Cortex of kidney (tissue), 1 donor: ENCODE measurements at places on chromosomes 7 and 10.

- DNase-seq, result no peak
These were observed 253.1 kb downstream of the GRID1 start for GRCh38 chr10:86113501-86113900.

- no peak for DNase-seq
These were observed 38.6 kb downstream of the CDC14C start for GRCh38 chr7:48962821-48963505.

GRCh38 chr10:131068311-131068710 lies 243.2 kb downstream of the TCERG1L start:
- no peak for DNase-seq

DNA sequence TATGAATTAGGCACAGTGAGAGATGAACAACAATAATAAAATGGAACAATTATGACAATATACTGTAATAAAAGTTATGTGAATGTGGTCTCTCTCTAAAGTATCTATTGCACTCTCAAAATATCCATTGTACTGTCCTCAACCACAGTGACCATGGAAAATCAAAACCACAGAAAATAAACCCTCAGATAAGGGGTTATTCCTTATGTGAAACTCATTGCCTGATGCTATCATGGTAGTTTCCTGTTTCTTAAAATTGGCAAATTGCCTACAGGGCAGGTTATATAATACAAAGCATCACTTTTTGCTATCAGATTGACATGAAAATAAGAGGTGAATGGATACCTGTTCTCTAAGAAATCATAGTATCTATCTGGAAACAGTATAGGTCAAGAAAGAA lies 3.8 kb downstream of the MCM10 start:
- no peak for DNase-seq

DNA sequence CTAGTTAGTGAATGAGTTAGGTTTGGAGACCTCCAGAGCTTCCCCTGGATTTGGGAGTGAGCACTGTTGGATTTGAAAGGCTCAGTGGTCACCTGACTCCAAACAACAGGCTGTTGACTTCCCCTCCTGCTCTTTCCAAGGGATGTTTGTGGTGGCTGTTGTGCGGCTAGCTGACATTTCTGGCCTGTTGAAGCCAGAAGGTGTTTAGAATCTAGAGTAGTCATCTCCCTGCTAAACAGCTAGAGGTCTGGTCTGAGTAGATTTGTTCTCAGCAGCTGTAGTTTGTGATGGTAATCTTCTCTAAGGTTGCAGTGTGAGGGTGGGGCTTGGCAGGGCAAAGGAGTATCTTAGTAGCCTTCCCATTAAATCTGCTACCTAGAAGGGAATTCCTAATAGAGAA lies 30.1 kb downstream of the BPGM start:
- no peak for DNase-seq

DNA sequence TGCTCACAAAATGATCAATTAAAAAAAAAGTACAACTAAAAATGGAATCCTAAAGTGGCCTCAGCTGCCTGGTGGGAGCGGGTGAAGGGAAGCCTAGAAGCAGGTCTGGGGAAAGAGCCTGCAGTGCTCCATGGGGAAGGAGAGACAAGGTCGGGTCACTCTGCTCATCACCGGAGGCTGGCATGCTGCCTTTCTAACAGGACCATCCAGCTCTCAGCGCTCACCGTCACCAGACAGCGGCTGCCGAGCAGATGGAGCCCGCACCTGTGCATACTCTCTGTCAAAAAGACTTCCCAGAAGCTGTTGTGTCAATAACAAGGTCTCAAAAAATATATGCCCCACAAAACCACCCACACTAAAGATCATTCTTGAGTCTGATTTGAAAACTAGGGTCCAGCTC lies 112.8 kb downstream of the BAMBI start:
- DNase-seq, result no peak

- no peak for DNase-seq
These were observed 36.3 kb upstream of the COMTD1 start for GRCh38 chr10:75272094-75272493.

GRCh38 chr10:29970576-29970975 lies 88.8 kb downstream of the JCAD start:
- no peak for DNase-seq

DNA sequence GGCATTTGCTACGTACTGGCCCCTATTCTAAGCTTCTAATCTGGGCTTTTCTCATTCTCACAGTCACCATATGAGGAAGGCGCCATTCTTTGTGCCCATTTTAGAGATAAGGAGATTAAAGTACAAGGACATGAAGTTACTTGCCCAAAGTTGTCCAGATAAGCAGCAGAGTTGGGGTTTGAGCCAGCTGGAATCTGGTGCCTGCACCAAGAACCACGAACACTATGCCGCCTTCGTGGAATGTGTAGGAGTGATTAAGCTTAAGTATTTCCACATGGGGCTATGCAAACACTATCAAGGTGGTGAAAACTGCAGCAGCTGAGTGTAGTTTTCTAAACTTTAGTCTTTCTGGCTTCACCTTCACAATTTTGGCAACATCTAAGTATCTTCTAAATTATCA lies 342.7 kb upstream of the ETV1 start:
- DNase-seq, result no peak

DNA sequence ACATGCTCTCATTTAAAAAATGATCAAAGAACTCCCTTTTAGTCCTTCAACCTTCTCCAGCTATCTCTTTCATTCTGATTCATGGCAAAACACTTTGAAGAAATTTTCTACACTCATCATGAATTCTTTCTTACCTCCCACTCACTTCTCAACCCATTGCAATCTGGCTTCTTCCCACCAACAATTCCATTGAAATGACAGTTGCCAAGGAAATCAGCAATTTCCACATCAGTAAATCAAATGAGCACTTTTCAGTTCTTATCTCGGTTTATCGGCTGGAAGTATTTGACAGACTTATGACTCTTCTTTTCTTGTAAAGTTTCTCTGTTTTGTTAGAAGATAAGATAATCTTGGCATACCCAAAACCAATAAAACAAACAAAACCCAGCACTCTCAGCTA lies 99.1 kb upstream of the CACNA2D1 start:
- DNase-seq, result no peak

- no peak for DNase-seq
These were observed 26.2 kb downstream of the PRKAR2B start for GRCh38 chr7:107070710-107071109.

GRCh38 chr7:81159402-81159801 lies 240.6 kb upstream of the SEMA3C start:
- DNase-seq, result no peak

GRCh38 chr10:104622598-104623209 lies 18.4 kb upstream of the SORCS3 start:
- DNase-seq, result no peak

- DNase-seq, result no peak
These were observed 704.0 kb upstream of the LRRN3 start for GRCh38 chr7:110386913-110387312.

DNA sequence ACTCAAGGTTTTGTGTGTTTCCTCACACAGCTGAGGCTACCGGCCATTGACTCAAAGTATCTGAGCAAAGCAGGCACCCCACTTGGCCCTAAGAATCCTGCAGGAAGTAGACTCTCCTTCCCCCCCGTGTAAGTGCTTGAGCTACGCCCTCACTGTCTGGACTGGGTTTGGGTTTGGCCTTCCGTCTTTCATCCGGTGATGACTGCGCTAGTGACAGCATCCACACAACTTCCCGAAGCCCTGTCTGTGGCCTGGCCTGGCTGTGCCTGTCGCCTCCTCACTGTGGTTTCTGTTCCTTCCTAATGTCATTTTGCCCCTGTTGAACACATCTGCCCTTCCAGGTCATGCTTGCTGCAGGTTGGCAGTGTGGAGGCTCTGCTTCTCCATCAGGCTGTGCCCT lies 14.5 kb downstream of the C7orf57 start:
- DNase-seq, result no peak

DNA sequence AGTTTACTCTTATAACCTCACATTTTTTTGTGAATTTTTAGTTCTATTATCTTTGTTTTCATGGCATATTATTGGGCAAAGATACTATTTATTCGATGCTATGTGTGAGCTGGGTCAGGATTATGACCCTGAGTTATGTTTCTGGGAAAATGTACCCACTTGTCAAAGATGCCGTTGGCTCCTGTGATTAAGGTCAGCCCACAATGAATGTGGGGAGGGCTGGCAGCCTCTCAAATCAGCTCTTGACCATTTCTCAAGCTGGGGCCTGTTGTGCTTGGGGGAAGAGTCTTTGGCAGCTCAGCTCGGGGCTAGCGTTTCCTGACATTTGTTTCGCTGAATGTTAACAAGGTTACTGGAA lies 97.5 kb downstream of the TCF7L2 start:
- no peak for DNase-seq

DNA sequence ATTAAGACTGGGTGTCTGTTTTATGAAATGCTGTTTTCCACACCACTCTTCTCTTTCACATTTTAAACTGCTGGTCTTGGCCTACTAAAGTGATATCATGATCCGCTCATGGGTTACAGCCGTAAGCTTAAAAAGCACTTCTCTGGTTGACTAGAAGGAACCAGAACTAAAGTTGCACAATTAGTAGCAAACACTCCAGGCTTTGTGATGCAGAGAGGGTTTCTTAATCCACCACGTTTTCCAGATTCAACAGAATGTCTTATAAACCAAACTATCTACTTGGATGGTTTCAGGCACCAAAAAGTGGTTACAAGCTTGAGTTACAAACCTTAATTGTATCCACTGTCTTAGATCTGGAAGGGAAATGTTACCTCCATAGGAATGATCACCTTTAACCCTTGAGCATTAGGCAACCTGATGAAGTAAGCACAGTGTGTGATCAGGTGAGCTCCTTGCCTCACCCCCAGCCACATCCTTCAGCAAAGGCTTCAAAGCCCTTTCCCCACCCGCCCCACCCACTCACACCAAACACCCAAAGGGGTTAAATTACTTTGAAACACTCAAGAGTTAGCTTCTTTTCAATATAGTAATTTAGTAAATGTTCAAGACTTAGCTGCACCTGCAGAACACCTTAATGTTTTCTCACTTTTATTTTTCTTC lies 3.5 kb downstream of the ELMO1 start:
- DNase-seq, result no peak

- DNase-seq, result no peak
These were observed 73.8 kb upstream of the ATP6V0A4 start for GRCh38 chr7:138871814-138872090.

GRCh38 chr7:77877791-77878190 lies 79.2 kb downstream of the PHTF2 start:
- no peak for DNase-seq

- no peak for DNase-seq
These were observed 106.7 kb downstream of the SNX10 start for GRCh38 chr7:26398427-26398755.

- DNase-seq, result no peak
These were observed 93.0 kb upstream of the CYP26C1 start for GRCh38 chr10:92967641-92968040.

- DNase-seq, result no peak
These were observed 34.7 kb upstream of the SLC35B4 start for GRCh38 chr7:134351424-134351823.

DNA sequence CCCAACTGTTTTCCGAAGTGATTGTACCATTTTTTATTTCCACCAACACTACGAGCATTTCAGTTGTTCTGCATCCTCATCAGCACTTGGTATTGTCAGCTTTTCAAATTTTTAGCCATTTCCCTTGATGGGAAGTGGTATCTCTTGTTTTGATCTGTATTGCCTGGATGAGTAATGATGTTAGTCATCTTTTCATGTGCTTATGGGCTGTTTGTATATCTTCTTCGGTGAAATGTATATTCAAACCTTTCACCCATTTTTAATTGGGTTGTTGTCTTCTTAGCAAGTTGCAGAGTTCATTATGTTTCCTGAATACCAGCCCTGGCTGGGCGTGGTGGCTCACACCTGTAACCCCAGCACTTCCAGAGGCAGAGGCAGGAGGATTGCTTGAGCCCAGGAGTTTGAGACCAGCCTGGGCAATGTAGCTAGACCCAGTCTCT lies 22.1 kb downstream of the CLIP2 start:
- no peak for DNase-seq

- DNase-seq, result no peak
These were observed 197.0 kb upstream of the AGK start for GRCh38 chr7:141354251-141354650.

DNA sequence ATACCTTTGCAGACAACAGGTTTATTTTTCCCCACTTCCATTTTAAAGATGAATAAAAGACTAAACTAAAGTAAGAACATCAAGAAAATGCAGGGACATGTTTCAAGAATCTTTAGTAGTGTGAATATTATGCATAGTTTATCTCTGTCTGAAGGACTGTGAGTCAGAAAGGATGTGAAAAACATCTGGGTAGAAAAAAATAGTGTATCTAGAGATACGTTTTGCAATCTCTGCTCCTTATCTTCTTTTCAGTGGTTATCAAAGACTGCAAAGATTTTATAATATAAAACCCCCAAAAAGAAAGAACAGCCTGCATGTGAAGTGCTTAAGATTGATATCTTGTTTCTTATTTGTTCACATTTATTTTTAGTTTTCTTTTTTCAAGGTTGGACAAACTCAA lies 101.9 kb upstream of the ARHGAP21 start:
- no peak for DNase-seq

DNA sequence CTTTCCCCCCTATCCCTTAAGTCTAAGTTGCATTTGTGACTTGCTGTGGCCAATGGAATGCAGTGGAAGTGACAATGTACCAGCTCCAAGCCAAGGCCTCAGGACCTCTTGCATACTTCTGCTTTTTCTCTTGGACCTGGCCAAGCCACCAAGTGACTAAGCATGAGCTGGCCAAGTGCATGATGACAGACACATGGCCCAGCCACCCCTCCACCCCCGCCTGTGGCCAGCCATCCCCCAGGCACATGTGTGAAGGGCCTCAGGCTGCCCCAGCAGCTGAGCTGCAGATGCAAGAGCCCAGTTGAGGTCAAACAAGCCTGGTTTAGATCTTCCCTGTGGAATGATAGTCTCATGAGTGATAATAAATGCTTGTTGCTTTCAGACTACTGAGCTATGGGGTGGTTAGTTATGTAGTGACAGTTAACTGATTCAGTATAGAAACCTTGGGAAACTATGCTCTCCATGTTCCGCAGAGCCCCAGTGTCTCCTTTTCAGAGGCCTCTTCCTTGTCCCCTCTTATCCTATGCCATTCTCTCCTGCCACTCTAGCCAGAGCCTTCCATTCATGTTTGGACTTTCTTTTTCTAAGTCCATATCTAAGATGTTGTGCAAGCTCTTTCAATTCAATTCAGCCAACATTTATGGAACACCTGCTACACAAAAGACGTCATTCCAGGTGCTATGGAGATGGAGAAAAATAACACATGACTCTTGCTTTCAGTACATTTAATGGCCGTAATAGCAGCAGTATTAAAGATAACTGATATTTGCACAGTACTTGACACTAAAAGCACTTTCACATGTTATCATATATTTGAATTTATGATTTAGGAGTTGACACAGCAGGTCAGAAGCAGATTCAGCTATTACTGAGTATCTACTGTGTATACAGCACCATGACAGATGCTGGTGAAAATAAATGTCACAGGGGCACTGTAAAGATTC lies 55.5 kb upstream of the LOXL4 start:
- DNase-seq, result no peak

GRCh38 chr10:29554660-29555059 lies 80.1 kb downstream of the SVIL start:
- DNase-seq, result no peak
